Osteocyte (in vitro differentiated cells): ENCODE measurements at places on chromosomes 1 and 21. TPM values are rescaled to one million over a fixed set of nuclear protein-coding genes. Genes with fewer than 3 reads are reported as not detected.
A peak's percentile ranks its signal among the peaks of the same experiment; 100 is the strongest.

The VASH2 gene
- 3.3 and 3.7 TPM in 2 replicates for total RNA-seq

- no peak overlapping the region for H3K27ac ChIP-seq
- no peaks in the 10 kb centered on the region for H3K4me1 ChIP-seq
- no peak overlapping the region for H3K4me3 ChIP-seq
- DNase-seq, result no peak
- H3K36me3 ChIP-seq, result no peaks in the 10 kb centered on the region
These were observed 402.4 kb upstream of the PROX1 start for GRCh38 chr1:213585402-213585801.

- no peaks in the 10 kb centered on the region for H3K36me3 ChIP-seq
- no peak overlapping the region for H3K27ac ChIP-seq
- DNase-seq, result no peak
- no peak overlapping the region for H3K4me3 ChIP-seq
- no peaks in the 10 kb centered on the region for H3K27me3 ChIP-seq
These were observed 2.8 kb upstream of the ADAMTSL4 start for GRCh38 chr1:150546294-150546937.

DNA sequence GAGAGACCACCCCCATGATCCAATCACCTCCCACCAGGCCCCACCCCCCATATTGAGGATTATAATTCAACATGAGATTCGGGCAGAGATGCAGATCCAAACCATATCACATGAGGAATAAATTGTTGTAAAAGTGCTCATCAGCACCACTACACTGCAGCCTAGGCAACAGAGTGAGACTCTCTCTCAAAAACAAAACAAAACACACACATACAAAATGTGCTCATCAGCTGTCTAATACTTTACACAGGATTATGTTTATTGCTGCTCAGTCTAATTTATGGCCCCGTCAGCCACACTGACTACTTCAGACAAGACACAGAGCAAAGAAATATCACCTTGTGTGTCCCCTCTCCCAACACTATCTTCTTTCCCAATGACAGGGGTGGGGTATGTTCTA is 72.9 kb upstream of the PPM1J start:
- H3K27ac ChIP-seq, result no peak overlapping the region
- H3K4me3 ChIP-seq, result no peak overlapping the region
- H3K27me3 ChIP-seq, result peaks cover 6% of the 10 kb centered on the region
- no peaks in the 10 kb centered on the region for H3K36me3 ChIP-seq

The CLCA4 gene
- total RNA-seq, result not detected in 2 replicates

The SOD1 gene
- 195 and 205 TPM in 2 replicates for total RNA-seq

GRCh38 chr1:29436181-29436785 is 200.0 kb downstream of the PTPRU start:
- H3K27ac ChIP-seq, result no peak overlapping the region
- no peak overlapping the region for H3K4me3 ChIP-seq
- H3K36me3 ChIP-seq, result no peaks in the 10 kb centered on the region
- no peak for DNase-seq
- H3K27me3 ChIP-seq, result peaks cover 7% of the 10 kb centered on the region

GRCh38 chr1:173210716-173211231 is 3.6 kb upstream of the TNFSF4 start:
- no peak for DNase-seq
- H3K27ac ChIP-seq, result no peak overlapping the region
- no peaks in the 10 kb centered on the region for H3K36me3 ChIP-seq
- peaks cover 3% of the 10 kb centered on the region for H3K27me3 ChIP-seq
- H3K4me1 ChIP-seq, result peaks cover 2% of the 10 kb centered on the region
- no peak overlapping the region for H3K4me3 ChIP-seq

The PRRX1 gene
- total RNA-seq, result 358 and 376 TPM in 2 replicates

DNA sequence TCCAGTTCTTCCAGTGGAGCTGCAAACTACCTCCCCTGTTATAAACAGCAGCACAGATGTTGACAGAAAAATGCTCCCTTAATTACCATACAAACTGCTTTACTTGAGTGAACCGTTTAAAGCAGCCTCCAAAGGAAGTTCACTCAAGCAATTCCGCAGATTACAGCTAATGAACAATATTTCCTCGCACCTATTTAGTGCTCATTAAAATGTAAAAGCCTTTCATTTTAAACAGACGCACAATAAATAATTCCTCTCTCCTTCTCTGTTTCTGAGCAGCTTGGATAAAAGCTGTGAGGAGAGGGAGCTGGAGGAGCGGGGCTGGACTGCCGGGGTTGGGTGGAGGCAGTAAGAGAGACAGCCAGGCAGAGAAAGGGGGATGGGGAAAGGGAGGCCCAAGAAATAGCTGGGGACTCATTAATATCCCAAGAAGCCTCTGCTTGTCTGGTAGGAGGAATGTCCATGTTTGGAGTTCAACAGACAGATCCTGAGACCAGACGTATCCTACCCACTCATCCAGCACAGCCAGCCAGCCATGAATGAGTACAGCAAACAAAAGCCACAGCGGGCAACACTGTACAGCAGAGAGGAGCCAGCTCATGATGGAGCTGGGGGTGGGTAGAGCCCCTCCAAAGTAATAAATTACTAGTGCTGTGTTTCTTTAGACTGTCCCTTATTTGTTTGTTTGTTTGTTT is 227.7 kb downstream of the GPATCH2 start:
- peaks cover 19% of the 10 kb centered on the region for H3K27me3 ChIP-seq
- no peak overlapping the region for H3K4me3 ChIP-seq
- no peaks in the 10 kb centered on the region for H3K4me1 ChIP-seq
- no peak for DNase-seq
- no peaks in the 10 kb centered on the region for H3K36me3 ChIP-seq
- H3K27ac ChIP-seq, result no peak overlapping the region

DNA sequence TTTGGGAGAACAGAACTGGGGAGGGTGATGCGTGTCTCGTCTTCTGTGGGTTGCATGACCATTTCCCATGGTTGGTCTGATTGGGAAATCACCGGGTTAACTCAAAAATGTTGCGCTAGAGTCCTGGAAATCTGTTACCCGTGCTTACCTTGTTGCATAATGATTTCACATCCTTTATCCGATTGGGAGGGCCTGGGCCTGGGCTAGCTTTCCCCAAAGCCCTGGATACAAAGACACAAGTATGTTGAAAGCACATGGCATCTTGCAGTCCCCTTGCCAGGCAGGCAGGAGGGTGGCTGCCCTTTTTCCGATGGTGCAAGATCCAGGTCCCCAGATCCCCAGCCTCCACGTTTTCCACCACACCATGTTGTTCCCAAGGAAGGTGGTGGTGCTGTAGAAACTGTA is 582 bp downstream of the TRPM2 start:
- H3K4me3 ChIP-seq, result no peak overlapping the region
- no peak for DNase-seq
- no peaks in the 10 kb centered on the region for H3K4me1 ChIP-seq
- peaks cover 9% of the 10 kb centered on the region for H3K27me3 ChIP-seq
- H3K36me3 ChIP-seq, result no peaks in the 10 kb centered on the region

DNA sequence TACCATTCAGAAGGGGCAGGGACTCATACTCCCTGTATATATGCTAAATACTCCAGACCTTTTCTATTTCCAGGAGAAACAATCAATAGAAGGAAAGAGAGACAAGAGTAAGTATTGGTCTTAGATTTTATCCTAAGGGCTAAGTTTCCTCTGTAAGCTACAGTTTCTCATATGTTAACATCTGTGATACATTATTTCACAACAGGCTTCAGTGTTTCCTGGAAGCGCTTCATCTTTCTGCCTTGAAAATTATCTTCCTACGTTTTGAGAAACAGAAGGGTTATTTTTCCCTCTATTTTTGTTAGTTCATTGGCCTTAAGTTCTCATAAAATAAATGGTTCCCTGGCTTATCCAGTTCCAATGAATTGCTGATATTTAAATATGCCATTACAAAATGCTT is 15.6 kb downstream of the FMO1 start:
- DNase-seq, result no peak
- H3K4me3 ChIP-seq, result no peak overlapping the region
- H3K27ac ChIP-seq, result peak overlapping the region; percentile 58
- peaks cover 21% of the 10 kb centered on the region for H3K4me1 ChIP-seq
- H3K27me3 ChIP-seq, result peaks cover 3% of the 10 kb centered on the region

- no peak within 1 kb of the TSS for H3K4me3 ChIP-seq
- no peak for DNase-seq
- H3K4me1 ChIP-seq, result no peaks in the 10 kb centered on the region
- H3K27me3 ChIP-seq, result no peaks in the 10 kb centered on the region
- no peaks in the 10 kb centered on the region for H3K36me3 ChIP-seq
- no peak within 1 kb of the TSS for H3K27ac ChIP-seq
These were observed at the start of gene ACTRT2 for GRCh38 chr1:3021233-3021671. TSS of gene ACTRT2 (plus strand) at chr1:3021467. CDS start at chr1:3021687, 220 bp downstream.

GRCh38 chr1:151790071-151790939 is at the start of gene TDRKH:
TSS of gene TDRKH (minus strand) at chr1:151790500. CDS start at chr1:151783022, 7,478 bp downstream.
- H3K36me3 ChIP-seq, result no peaks in the 10 kb centered on the region
- H3K4me3 ChIP-seq, result peak within 1 kb of the TSS; percentile 95
- DNase-seq, result peak; percentile 99

GRCh38 chr1:228487336-228488124 is at the start of gene RNF187:
TSS of gene RNF187 (plus strand) at chr1:228487382.
- peak; percentile 95 for DNase-seq
- H3K36me3 ChIP-seq, result peaks cover 16% of the 10 kb centered on the region
- peaks cover 6% of the 10 kb centered on the region for H3K27me3 ChIP-seq
- H3K27ac ChIP-seq, result peak within 1 kb of the TSS; percentile 100
- H3K4me1 ChIP-seq, result peaks cover 45% of the 10 kb centered on the region

- H3K27ac ChIP-seq, result no peak overlapping the region
- no peak for DNase-seq
- no peak overlapping the region for H3K4me3 ChIP-seq
These were observed 94.4 kb downstream of the ITPKB start for GRCh38 chr1:226644541-226645176.

The LCE1C gene
- not detected in 2 replicates for total RNA-seq

The GNG12 gene
- total RNA-seq, result 99.7 and 100 TPM in 2 replicates

The EFCAB7 gene
- total RNA-seq, result 6.6 and 7.5 TPM in 2 replicates

- H3K4me1 ChIP-seq, result peaks cover 3% of the 10 kb centered on the region
- H3K27ac ChIP-seq, result no peak overlapping the region
- no peak for DNase-seq
- H3K4me3 ChIP-seq, result no peak overlapping the region
- H3K27me3 ChIP-seq, result peaks cover 29% of the 10 kb centered on the region
These were observed 42.0 kb downstream of the LRRN2 start for GRCh38 chr1:204643503-204643902.

DNA sequence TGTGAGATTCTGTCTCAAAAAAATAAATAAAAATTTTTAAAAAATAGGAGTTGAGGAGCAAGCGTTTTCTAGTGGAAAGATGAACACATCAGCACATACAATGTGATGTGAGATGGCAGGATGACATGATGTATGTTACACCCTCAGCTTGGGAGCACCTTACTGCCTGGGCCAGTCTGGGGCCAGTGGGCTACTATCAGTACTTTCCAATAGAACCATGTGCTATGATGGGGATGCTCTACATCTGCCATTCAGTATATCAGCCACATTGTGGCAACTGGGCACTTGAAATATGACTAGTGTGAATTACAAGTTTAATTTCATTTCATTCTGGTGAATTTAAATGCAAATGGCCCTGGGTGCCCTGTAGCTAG is 156.0 kb downstream of the PGBD5 start:
- H3K4me3 ChIP-seq, result no peak overlapping the region
- H3K4me1 ChIP-seq, result peaks cover 5% of the 10 kb centered on the region
- DNase-seq, result no peak

GRCh38 chr1:229167318-229167717 is 103.6 kb upstream of the RAB4A start:
- no peak for DNase-seq
- no peaks in the 10 kb centered on the region for H3K36me3 ChIP-seq
- no peak overlapping the region for H3K4me3 ChIP-seq
- H3K4me1 ChIP-seq, result no peaks in the 10 kb centered on the region
- no peak overlapping the region for H3K27ac ChIP-seq
- peaks cover 38% of the 10 kb centered on the region for H3K27me3 ChIP-seq

DNA sequence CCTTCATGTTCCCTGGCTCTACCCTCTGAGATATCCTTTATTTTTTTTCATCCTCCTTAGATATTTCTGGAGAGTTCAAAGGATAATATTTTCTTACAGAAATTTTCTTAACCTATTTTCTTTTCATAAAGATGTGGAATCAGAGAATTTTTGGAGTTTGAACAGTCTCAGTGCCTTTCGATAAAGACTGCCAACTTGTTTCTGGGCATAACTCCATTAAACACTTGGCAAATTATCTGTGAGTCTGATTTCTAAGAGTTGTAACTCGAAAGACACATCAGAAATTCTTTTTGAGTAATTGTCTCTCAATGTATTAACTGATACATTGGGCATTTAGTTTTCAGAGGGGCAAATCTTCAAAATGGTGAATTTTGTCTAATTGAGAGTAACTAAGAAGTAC is 1255.6 kb downstream of the NCAM2 start:
- no peak overlapping the region for H3K27ac ChIP-seq
- H3K36me3 ChIP-seq, result no peaks in the 10 kb centered on the region
- H3K27me3 ChIP-seq, result peaks cover 2% of the 10 kb centered on the region
